RWPE2 (cell line): ENCODE measurements at places on chromosomes 3 and 15.

DNA sequence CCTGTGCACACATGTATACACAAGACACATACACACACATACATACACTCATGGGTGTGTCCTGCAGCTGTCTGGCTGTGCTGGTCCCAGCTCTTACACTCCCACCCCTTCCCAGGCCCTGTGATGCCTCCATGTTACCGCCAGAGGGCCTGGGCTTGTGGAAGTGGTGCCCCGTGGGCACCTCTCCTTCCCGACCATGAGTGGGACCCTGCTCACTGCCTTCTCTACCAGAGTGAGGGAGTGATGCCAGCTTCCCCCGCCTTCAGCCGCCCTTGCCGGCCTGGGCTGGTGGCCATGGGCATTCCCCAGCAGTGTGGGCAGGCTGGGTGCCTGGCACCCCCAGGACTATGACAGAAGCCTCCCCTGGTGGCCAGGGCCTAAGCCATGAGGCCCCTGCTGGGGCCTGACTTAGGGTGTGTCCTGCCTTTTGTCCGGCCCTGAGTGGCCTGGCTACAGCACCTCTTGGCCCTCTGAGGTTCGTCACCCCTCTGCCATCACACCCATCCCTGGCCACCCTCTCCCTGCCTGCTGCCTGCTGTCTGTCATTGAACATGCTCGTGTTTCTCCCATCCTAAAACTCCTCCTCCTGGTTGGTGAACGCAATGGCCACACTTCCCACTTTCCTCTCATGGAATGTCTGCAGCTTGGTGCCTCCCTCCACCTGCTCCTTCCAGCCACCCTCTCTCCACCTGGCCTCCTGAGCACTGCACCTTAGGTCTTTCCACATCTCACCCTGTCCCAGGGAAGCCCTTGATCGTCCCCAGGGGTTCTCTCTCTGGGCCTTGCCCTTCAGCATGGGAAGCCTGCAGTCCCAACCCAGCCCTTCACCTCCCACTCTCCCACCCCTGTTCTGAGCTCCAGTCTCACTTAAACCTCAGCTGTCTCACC, 14.6 kb downstream of the HDAC11 start:
- H3K36me3 ChIP-seq, result no peaks in the 10 kb centered on the region
- peak; percentile 39 for DNase-seq
- no peak overlapping the region for H3K27ac ChIP-seq
- no peak overlapping the region for H3K4me3 ChIP-seq
- no peaks in the 10 kb centered on the region for H3K27me3 ChIP-seq
- no peaks in the 10 kb centered on the region for H3K4me1 ChIP-seq

GRCh38 chr3:48505968-48506504, 2.1 kb upstream of the SHISA5 start:
- peak overlapping the region; percentile 71 for H3K27ac ChIP-seq
- peaks cover 15% of the 10 kb centered on the region for H3K4me1 ChIP-seq
- no peak for DNase-seq
- H3K36me3 ChIP-seq, result no peaks in the 10 kb centered on the region
- H3K4me3 ChIP-seq, result no peak overlapping the region

- no peak overlapping the region for H3K4me3 ChIP-seq
- H3K27me3 ChIP-seq, result no peaks in the 10 kb centered on the region
- H3K36me3 ChIP-seq, result no peaks in the 10 kb centered on the region
Measured at GRCh38 chr15:60932051-60932915, 296.8 kb downstream of the RORA start.

DNA sequence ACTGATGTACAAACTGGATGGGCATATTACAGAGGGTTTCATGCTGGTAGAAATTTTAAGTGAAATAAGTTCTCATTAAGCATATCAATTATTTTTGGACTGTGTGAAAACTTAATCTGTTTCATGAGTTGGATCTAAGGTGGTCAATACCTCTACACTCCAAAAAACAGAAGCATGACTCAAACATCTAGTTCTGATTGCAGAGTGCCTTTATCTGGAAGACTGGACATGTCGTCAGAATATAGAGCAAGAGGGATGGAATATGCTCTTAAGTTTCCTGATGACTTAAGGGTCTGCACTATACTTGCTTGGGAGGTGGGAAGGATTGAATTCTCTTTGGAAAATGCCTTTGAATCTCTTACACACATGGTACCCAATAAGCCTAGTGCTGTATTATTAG, 138.3 kb downstream of the LPP start:
- H3K4me1 ChIP-seq, result peaks cover 37% of the 10 kb centered on the region
- H3K36me3 ChIP-seq, result no peaks in the 10 kb centered on the region
- no peak overlapping the region for H3K4me3 ChIP-seq
- H3K27me3 ChIP-seq, result no peaks in the 10 kb centered on the region
- no peak overlapping the region for H3K27ac ChIP-seq

DNA sequence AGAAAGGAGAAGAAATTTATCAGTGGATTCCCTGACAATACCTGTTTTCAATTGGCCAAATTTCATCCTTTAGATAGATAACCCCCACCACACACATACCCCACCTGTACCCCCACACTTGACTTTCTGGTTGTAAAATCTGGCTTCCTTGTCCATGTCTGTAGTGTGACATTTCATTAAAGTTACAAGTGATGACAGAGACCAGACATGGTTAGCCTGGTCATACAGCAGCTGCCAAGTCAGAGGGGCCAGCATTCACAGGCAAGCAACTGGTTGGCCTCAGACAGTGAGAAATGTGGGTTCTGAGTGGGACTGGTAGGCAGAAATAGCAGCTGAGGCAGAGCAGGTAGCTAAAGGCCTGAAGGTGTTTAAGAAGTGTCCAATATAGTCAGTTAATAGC, 238.6 kb upstream of the SOX14 start:
- no peak overlapping the region for H3K27ac ChIP-seq
- no peak for DNase-seq
- H3K36me3 ChIP-seq, result no peaks in the 10 kb centered on the region
- no peaks in the 10 kb centered on the region for H3K27me3 ChIP-seq
- H3K4me3 ChIP-seq, result no peak overlapping the region
